Progenitor cell of endocrine pancreas (in vitro differentiated cells): ENCODE measurements at places on chromosomes 1 and 21.

DNA sequence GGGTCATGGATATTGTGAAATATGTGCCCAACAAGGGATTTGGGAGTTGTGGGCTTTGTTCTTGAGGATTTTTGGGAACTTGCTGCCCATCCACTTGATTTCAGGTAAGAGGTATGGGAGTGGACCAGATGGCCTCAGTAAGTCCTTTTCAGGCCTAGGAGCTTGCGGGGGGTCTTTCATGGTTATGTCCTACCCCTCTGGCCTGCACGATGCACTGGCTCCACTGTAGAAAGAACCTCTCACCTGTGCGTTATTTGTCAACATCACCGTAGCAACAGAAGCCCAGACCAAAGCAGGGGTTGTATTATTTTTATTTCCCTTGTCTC, 8.6 kb downstream of the RIIAD1 start:
- DNase-seq = no peak

DNA sequence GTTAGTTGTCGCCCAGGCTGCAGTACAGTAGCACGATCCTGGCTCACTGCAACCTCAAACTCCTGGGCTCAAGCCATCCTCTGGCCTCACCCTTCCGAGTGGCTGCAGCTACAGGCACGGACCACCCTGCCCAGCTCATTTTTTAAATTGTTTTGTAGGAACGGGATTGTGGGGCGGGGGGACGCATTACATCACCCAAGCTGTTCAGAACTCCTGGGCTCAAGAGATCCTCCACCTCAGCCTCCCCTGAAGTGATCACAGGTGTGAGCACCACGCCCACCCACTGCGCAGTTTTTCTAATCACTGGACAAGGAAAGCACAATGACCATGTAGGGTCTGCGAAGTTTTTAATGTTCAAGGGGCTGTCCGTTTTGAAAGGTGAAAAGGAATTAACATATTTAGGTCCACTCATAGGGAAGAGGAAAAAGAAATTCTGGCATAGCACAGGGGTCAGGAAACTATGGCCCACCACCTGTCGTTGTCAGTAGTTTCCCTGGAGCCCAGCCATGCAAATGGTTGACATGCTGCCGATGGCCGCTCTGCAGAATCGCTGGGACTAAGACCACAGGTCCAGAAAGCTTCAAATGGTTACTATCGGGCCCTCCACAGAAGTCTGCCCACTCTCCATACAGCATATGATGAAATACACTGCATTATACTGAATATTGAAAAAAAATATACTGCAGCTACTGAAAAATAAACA, 26.0 kb downstream of the SETD4 start:
- DNase-seq = no peak

DNA sequence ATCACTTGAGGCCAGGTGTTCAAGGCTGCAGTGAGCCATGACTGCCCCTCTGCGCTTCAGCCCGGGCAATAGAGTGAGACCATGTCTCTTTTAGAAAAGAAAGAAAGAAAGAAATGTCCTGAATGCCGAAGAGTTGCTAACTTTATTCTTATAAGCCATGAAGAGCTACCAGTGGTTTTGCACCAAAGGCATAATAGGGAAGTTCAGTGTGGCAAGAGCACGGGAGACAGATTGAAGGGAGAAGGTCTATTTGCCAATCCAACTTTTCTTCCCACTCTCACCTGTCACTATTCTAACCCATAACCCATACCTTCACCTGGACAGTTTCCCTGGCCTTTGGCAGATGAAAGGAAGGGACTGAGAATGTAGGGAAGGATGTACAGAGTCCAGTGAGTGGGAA, 4.4 kb upstream of the PEA15 start:
- no peak for DNase-seq

- DNase-seq = no peak
Observed at GRCh38 chr1:222547260-222547614, 667 bp downstream of the HHIPL2 start.

- DNase-seq = no peak
Observed at GRCh38 chr1:233121947-233122559, 171.6 kb downstream of the NTPCR start.

- no peak for DNase-seq
Observed at GRCh38 chr21:36415375-36415774, 30.2 kb downstream of the CHAF1B start.

- DNase-seq = no peak
Observed at GRCh38 chr1:228277491-228278431, 69.9 kb downstream of the OBSCN start.

DNA sequence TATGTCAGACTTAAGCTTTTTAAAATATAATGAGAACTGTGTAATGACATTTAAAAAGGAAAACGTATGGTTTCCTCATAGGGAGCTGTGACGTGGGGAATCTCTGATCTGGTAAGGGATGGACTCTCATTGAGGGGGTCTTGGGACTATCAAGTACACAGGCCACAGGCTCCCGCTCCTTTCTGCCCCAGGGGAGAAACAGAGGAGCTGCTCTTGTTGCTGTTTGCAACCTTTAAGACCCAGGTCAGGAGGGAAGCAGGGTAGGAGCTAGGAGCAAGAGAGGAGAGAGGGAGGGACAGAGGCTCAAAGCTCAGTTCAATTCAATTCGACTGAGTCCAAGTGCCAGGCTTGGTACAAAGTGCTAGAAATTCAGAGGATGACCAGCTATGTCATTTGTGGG, 185.1 kb upstream of the CSF3R start:
- no peak for DNase-seq

DNA sequence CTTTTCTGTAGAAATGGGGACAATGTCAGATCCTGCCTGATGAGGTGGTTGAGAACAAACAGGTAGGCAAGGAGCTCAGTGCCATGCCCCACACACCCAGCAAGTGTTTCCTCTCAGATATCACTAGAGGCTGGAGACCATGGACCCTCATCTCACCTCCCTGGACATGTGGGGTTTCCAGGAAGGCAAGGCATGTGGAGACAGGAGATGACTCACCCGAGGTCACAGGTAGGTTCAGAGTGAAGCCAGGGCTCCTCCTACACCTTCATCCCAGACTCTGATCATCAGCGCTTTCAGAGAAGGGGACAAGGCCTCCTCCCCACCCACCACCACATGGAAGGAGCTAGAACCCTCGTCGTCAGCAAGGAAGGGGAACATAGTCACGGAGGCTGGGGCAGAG, 69.2 kb downstream of the MATN1 start:
- DNase-seq = no peak

DNA sequence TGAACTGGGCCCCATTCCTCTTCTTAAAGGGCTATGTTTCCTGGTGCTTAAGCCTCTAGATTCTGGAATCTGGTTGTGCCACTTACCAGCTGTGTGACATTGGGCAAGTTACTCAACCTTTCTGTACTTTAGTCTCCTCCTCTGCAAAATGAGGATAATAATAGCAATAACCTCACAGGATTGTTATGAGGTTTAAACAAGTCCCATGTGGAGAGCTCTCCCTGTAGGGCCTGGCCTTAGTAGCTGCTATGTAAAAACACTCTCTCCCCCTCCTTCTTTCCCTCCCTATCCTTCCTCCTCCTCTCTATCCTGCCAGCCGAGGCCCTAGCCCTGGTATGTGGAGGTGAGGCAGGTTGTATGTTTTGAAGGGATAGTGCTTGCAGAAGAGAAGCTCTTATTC, 8.2 kb upstream of the PEAR1 start:
- no peak for DNase-seq

DNA sequence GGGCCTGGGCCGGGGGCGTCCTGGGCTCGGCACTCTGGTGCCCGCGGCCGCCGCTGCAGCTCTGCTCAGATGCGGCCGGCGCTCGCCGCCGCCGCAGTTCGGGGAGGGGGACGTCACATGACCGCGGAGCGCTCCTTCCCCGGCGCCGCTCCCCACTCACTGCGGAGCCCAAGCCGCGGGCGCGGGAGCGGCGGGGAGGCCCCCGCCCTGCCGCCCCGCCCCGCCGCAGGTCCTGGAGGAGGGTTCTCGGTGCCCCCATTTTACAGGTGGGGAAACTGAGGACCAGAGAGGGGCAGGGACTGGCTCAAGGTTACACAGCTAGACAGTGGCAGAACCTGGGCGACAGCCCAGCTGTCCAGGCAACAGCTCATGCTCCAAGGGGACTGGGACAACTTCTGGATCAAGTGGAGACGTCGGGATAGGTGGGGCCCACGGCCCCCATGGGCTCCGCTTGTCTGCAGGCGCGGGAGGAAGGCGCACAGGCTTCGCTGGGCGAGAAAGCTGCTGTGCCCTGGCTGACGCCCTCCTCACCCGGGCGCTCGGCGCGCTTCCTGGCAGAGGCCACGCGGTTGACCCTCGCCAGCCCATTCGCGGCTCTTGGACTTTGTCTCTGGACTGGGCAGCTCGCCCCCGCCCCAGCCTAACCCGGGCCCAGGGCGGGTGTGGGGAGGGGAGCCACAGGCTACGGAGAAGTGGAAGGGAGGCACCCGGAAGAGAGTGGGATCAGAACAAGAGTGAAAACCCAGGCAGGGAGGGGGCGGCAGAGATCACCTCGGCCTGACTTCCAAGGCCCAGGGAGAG, at the start of gene RAP1GAP:
RAP1GAP (minus strand) TSS at position 100 of the 801 bp plus-strand sequence. CDS start 49,325 bp downstream, outside the sequence.
- DNase-seq = no peak

DNA sequence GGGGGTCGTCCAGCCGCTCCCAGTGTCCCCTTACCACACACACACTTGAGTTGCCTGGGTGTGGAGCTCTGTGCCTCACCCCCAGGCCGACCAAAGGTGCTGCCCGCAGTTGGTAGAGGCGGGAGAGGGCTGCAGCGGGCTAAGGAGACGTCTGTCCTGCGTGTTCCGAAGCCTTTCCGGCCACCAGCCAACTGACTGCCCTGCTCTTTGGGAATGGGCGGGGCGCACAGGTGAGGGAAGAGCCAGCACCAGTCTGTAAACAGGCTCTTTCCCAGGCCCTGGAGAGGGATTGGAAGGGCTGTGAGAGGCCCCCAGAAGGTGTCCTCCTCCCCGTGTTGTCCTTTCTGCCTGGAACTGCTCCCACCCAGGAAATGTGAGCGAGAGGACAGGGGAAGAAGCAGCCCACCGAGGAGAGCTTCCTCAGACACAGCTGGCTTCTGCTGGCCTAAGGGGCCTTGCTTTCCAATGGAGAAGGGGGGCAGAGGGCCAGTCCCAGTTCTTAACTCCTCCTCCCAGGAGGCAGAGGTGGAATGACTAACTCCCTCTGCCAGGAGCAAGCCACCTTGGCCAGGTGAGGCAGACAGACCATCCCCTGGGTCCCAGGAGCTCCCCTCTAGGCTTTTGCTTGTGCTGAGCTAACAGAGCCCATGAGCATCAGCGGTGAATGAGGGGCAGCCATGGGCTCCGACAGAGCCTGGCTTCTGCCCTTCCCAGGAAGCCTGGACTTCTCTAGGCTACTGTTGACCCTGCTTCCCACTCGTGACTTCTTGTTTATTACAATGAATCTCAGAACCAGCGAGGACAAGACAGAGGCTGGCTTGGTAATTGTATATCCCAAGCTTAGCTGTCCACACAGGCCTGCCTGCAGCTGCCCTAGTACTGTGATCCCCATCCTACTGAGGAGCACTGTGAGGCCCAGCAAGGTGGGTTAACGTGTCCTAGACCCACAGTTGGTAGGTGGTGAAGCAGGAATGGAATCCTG, 158.1 kb upstream of the COA6 start:
- no peak for DNase-seq

- DNase-seq = no peak
Observed at GRCh38 chr1:243793298-243793697, 56.7 kb downstream of the AKT3 start.

GRCh38 chr1:225652729-225653462, at the start of gene ENAH:
ENAH (minus strand) TSS chr1:225653123; CDS start chr1:225652690, 433 bp downstream.
- peak; percentile 73 for DNase-seq

DNA sequence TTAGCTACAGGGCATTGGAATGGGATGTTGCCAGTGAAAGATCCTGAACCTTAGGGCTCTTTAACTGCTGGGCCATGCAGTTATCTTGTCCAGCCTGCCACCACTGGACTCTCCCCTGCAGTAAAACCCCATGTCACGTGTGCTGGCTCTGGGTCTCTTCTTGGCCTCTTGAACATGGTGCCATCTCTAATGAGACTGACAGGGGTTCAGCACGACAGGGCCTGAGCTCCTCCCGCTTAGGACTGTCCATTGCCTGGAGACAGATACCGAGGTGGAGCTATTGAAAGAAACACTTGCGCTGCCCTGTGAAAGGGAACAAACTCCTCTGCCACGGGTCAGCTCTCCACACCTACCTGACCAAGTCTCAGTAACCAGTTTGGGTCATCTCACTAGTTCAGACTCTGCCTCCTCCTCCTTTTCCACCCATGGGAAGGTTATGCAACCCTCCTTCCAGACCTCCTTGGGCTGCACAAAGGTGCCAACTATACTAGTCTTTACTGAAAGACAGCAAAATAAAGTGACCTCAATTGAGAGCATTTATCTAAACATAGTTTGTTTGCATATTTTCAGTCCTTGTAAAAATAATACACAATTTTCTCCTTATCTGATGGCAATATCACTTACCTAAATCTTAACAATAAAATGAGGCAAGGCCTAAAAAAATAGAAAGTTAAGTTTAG, 66.0 kb downstream of the GNG12 start:
- DNase-seq = no peak

DNA sequence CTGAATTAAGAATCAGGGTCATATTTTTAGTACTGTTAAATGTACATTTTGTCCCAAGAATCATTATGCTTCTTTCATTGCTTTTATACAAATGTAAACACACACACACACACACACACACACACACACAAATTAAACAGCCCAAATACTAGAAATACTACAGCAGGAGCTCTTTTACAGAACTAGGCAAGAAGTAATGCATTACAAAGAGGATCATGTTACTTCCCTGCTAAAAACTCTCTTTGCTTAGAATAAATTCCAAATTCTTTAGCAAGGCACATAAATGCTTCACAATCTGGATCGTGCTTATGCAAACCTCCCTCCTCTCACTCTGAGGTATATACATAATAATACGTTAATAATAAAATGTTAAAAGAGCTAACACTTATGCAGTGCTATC, 720.4 kb upstream of the ADGRL4 start:
- DNase-seq = no peak

DNA sequence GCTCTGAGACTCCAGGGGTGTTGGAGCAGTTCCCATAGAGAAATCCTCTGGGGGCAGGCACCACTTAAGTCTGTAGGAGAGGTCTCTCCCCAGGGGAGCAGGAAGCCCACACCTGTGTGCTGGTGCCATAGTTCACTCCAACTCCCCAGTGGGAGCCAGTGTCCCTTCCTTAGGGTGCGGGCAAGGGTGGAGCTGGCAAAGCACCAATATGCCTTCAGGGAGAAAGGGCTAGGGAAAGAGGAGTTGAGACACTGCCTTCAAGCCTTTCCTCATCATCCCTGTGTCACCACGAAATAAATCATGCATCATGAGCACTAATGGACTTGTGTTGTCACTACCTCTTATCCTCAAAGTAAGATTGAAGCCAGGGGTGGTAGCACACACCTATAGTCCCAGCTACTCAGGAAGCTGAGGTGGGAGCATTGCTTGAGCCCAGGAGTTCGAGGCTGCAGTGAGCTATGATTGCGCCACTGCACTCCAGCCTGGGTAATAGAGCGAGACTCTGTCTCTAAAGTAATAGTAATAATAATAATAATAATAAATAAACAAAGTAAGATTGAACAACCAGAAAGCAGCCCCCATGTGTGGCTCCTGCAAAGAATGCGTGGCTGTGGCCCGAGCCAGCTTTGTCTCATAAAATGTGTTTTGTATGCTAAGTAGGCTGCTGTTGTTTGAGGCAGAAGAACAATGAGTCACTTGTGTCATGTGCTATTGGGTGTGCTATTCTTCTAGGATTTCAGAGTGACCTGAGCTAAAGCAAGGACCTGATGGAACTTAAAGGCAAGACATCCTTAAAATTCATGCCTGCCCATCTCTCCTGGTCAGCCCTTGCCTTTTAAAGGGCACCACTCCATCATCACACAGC, 6.7 kb upstream of the TIE1 start:
- DNase-seq = no peak
